ENCODE measurements at places on chromosomes 1 and 21. TPM values are rescaled to one million over a fixed set of nuclear protein-coding genes. Genes with fewer than 3 reads are reported as not detected.

DMRTA2 gene
- not detected for total RNA-seq

ELAPOR1 gene
- total RNA-seq = 0.57 TPM

PLPP3 gene
- 3.4 TPM for total RNA-seq

TMPRSS15 gene
- total RNA-seq = not detected

ZC3H12A gene
- total RNA-seq = 10.6 TPM

MROH7 gene
- total RNA-seq = 1.1 TPM

CYP4A22 gene
- total RNA-seq = not detected

WDR4 gene
- 34.8 TPM for total RNA-seq

ORC1 gene
- 25.6 TPM for total RNA-seq

KCNJ10 gene
- 0.57 TPM for total RNA-seq

MSH4 gene
- 1.7 TPM for total RNA-seq

VCAM1 gene
- total RNA-seq = 0.17 TPM

RAP1GAP gene
- total RNA-seq = 13.4 TPM

FGGY gene
- 10.6 TPM for total RNA-seq

OR2T29 gene
- not detected for total RNA-seq

KRTAP10-7 gene
- total RNA-seq = not detected

KIF21B gene
- total RNA-seq = 6.1 TPM

FHAD1 gene
- total RNA-seq = 3.5 TPM

NPR1 gene
- 0.07 TPM for total RNA-seq

FMO2 gene
- 0.30 TPM for total RNA-seq

GNB1 gene
- total RNA-seq = 371 TPM

MORN1 gene
- total RNA-seq = 21.4 TPM

DENND2D gene
- 31.9 TPM for total RNA-seq

PBX1 gene
- 29.6 TPM for total RNA-seq

SHISAL2A gene
- not detected for total RNA-seq

MX2 gene
- 0.22 TPM for total RNA-seq

HLX gene
- total RNA-seq = 1.8 TPM

AUNIP gene
- 12.1 TPM for total RNA-seq

UTP11 gene
- total RNA-seq = 47.5 TPM

C21orf58 gene
- 10.8 TPM for total RNA-seq

IKBKE gene
- total RNA-seq = 5.1 TPM

SFN gene
- total RNA-seq = 245 TPM

ASAP3 gene
- 19.7 TPM for total RNA-seq

PATJ gene
- 48.8 TPM for total RNA-seq

ZFP69B gene
- total RNA-seq = 0.27 TPM

MEGF6 gene
- total RNA-seq = 47.6 TPM

METTL18 gene
- total RNA-seq = 7.4 TPM

LCE2A gene
- total RNA-seq = not detected

MYOC gene
- total RNA-seq = not detected

SERTAD4 gene
- 0.07 TPM for total RNA-seq

AGBL4 gene
- total RNA-seq = not detected

DCST1 gene
- total RNA-seq = 0.32 TPM
